ENCODE measurements at places on chromosomes 7 and 10.

- DNase-seq: no peak
Measured at GRCh38 chr7:71553306-71553705, 421.4 kb downstream of the GALNT17 start.

- peak; percentile 55 for DNase-seq
Measured at GRCh38 chr7:13920053-13920697, 69.3 kb downstream of the ETV1 start.

DNA sequence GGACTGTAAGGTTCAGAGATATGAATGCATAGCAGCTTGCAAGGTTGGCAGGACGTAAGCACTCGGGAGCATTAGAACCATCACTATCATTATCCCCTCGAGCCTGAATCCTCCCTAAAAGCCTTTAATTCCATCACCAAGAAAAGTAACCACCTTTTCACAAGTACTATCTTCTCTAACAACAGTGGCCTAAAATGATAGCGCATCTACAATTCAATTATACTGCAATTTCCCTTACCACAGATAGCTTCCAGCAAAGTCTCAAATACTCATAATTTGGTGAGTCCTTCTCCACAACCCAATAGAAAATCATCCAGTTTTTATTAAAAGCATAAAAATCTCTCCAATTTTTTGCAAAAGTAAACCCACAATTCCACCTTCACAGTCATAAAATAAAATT lies 42.0 kb downstream of the COL1A2 start:
- no peak for DNase-seq

DNA sequence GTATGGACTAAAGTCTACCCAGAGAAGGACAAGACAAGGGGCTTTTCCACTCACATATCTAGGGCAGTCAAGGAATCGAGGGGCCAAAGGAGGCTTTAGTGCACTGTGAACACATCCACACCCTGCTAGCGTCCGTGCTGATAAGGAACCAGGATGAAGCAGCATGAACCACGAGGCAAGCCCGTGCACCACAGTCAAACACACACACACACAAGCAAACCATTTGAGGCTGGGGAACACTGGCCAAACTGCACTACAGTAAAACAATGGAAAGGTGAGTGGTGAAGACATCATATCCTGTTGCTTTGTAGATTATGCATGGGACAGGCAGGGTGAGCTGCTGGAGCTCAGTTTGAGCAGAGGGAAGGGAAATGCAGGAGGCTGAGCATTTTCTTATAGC lies 177.4 kb upstream of the CDCA7L start:
- DNase-seq: no peak

GRCh38 chr7:129089521-129090212 lies 34.8 kb upstream of the TNPO3 start:
- no peak for DNase-seq

DNA sequence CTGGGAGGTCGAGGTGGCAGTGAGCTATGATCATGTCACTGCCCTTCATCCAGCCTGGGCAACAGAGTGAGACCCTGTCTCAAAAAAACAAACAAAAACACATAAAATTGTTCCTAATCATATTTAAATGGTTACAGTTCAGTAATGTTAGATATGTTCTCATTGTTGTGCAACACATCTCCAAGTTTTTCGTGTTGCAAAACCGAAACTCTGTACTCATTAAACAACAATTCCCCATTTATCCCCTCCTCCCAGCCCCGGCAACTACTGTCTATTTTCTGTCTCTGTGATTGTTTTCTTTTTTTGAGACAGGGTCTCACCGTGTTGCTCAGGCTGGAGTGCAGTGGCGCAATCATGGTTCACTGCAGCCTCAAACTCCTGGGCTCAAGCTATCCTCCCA lies 16.1 kb upstream of the PRXL2A start:
- no peak for DNase-seq

- no peak for DNase-seq
Measured at GRCh38 chr10:16644146-16644545, 122.5 kb upstream of the C1QL3 start.

DNA sequence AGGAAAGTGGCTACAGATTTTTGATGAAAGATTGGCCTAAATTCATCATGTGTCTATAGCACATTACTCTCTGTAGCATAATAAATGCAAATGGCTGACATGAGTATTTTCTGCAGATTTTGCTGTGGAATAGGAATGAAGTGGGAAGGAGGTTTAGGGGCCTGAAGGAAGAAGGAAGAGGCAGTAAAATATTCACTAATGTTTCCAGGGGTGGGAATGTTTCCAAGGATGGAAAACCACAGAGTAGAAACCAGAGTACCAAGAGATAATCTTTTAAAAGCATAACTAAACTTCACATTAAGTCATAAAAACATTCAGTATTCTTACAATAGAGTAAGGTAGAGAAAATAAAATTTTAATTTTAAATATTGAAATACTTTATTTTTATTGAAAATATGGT lies 267.8 kb downstream of the BICC1 start:
- no peak for DNase-seq

GRCh38 chr7:113548561-113548960 lies 370.2 kb downstream of the PPP1R3A start:
- no peak for DNase-seq

GRCh38 chr7:100124301-100125230 lies 2.2 kb upstream of the MBLAC1 start:
- no peak for DNase-seq

DNA sequence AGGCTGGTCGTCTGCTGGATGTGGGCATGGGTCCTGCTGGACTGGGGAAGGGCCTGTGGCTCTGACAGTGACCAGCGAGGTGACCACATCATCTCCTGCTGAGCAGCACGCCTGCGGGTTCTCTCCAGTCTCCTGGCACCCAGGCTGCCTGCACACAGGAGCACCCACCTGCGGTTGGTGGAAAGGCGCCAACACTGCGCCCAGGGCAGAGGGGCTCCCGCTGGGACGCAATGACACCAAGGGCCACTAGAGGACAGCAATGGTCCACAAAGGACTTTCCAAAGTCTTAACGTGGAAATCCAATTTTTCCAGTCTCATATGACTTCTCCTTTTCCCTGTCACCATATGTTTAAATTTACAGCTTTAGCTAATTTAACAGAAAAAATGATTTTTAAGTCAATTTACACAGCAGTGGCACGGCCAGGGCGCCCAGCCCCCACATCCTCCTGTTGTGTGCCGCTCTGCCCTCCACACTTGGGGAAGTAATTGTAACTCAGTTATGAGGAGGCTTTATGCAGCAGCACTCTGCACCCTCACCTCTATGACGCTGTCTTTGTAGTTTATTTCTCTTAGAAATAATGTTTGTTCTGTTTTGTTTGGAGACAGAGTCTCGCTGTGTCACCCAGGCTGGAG lies 38.1 kb downstream of the CFAP46 start:
- DNase-seq: peak; percentile 26

DNA sequence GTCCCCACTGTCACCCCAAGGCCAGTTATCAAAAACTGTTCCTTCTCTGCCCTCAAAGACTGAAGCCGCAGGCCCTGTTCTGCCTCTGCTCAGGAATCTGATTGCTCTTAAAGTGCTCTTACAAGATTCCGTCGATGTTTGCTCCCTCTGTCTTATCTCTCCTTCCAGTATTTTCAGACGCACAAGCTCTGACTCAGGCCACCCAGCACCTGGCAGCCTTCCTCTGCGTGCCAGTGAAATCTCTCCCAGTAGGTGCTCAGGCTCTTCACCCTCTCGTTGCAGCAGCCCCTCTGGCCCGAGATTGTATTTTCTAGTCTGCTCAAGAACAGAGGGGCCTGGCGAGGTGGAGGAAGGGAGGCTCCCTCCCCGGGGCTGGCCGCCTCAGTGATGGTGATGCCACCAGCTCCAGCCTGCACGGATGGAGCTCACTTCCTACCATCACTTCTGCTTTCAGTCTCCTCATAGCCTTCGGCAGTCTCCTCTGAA lies 276.2 kb downstream of the USP6NL start:
- no peak for DNase-seq

- no peak for DNase-seq
Measured at GRCh38 chr10:101724446-101724845, 29.5 kb upstream of the FBXW4 start.

DNA sequence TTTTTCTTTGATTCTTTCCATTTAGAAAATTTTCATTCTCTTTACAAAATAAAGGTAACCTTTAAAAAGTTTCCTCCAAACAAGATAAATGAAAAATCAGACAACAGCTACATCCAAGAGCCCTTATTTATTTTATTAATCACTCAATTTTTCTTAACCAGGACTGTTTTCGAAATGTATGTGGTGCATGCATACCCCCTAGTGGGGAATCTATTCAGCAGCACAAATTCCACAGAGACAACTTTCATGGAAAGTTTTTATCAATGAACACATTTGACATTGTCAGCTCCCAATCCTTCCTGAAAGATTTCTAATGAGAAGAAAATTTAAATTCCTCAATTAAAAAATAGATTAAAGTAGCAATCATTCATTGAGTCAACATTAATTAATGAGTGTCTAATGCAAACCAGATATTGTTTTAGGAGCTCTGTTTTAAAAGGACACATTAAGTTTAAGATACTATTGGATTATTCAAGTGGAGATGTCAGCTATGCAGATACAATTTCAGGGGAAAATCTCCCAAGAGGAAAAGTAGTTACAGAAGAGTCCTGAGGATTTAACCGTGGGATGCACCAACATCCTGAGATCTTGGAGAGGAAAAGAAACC lies 5.2 kb upstream of the HTR7 start:
- DNase-seq: no peak

- no peak for DNase-seq
Measured at GRCh38 chr7:51827631-51828030, 511.0 kb upstream of the COBL start.

- DNase-seq: no peak
Measured at GRCh38 chr7:8278183-8278582, 16.2 kb upstream of the ICA1 start.

DNA sequence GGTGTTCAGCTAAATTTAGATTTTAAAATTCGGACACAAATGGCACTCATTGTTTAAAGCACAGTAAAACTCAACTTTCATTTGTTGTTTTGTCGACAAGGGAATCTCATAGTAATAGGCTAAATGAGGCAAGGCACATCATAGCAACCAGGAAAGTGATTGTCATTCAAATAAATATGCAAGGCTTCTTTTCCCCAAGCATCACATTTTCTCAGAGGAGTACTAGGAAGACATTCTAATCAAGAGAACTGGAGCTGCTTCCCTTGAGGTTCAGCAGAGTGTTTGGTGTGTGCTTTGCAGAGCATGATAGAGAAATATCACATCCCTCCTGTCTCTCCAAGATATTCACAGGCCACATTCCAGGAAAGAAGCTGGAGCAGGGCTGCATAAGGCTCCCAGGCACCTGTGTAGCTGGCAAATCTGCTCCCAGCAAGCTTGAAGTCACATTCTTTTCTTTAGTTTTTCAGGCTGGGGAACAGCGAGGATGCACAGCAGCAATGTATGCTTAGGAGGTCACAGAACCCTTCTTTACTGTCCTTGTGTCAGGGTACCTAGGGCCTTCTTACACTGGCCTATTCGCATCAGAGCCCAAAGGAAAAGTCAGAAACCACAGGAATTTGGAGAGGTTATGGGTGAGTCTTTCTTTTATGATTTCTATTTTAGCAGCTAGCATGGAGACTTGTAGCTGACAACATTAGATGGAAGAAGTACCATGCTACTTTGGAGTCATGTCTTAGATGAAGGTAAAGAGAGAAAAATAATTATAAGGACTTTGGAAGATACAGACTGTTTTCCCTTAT lies 95.9 kb upstream of the HDAC9 start:
- no peak for DNase-seq

DNA sequence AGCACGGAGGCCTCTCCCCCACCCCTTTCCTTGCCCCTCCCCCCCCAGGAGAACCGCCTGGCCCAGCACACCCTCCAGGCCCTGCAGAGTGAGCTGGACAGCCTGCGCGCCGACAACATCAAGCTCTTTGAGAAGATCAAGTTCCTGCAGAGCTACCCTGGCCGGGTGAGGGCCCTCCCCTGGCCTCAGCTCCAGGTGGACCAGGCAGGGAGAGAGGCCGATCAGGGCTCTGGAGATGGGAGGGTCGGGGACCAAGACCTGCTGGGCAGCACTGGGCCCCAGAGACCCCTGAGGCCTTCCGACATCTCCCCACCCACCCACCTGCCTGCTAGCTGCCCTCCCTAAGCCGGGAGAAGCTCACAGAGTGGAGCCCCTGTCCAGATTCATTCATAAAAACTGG lies 8.8 kb upstream of the SH2B2 start:
- DNase-seq: no peak

GRCh38 chr10:35532141-35532540 lies 73.0 kb upstream of the GJD4 start:
- no peak for DNase-seq

GRCh38 chr7:87933953-87934698 lies at the start of gene ADAM22:
Gene ADAM22, plus strand, starts transcription at chr7:87934251. Its CDS starts 215 bp downstream, at chr7:87934466.
- DNase-seq: peak; percentile 93

- no peak for DNase-seq
Measured at GRCh38 chr7:42689626-42690025, 222.2 kb downstream of the C7orf25 start.

- DNase-seq: no peak
Measured at GRCh38 chr10:25198151-25198550, 23.4 kb downstream of the GPR158 start.

DNA sequence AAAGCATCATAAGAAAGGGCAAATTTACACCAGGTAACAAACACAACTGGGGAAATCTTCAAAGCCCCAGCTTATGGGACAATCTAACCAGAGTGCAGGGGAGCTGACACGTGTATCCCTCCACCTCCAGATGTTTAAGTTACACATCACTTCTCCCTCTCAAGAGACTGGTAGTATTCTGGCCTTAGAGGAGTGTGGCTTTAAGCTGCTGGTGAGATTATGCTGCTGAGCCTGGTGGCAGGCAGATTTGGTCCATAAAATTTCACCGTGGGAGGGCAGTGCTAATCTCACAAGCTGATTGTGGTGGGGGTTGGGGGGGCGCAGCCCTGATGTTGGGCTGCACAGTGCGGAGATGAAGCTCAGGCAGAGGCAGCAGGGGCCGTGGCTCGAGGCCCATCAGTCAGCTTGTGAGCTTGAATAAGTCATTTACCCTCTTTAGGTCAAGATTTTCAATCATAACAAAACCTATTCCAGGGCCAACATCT lies 431.0 kb upstream of the GALNT17 start:
- no peak for DNase-seq

- no peak for DNase-seq
Measured at GRCh38 chr10:24963521-24964041, 11.2 kb upstream of the PRTFDC1 start.

- DNase-seq: no peak
Measured at GRCh38 chr7:130566168-130566897, 74.4 kb downstream of the MEST start.

GRCh38 chr10:36717118-36717517 lies 408.3 kb upstream of the ANKRD30A start:
- DNase-seq: no peak

DNA sequence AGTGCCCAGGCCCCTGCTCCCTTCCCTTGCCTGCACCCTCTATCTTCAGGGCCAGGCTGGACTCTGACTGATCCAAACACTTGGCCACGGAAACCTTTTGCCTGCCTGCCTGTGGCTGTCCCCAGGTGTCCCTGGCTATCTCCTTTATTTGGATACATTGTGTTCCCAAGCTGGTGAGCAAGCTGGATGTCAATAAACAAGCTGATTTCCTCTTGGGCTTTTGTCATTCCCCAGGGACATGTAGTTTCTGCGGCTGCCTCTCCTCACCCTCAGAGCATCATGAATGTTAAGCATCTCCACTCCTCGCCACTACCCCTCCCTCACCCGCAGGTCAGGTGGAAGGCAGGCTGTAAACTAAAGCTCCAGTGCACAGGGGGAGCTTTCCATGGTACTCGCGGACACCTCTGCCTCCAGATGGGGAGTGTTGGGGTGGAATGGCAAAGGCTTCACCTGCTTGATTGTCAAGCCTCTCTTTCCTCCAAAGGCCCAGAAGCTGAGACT lies 6.9 kb downstream of the GHRHR start:
- DNase-seq: no peak

- DNase-seq: no peak
Measured at GRCh38 chr10:70197235-70197945, 27.1 kb upstream of the SAR1A start.

- DNase-seq: no peak
Measured at GRCh38 chr7:100571829-100572116, 1.9 kb downstream of the SAP25 start.
